Stimulated activated CD4-positive, alpha-beta T cell treated with anti-CD3 and anti-CD28 coated beads, TNF-alpha, amount 100 ng/mL, for 4 hours (primary cell): ENCODE measurements at places on chromosomes 11 and 22.

GRCh38 chr11:9651481-9651880 lies 12.4 kb upstream of the SWAP70 start:
- DNase-seq: no peak

DNA sequence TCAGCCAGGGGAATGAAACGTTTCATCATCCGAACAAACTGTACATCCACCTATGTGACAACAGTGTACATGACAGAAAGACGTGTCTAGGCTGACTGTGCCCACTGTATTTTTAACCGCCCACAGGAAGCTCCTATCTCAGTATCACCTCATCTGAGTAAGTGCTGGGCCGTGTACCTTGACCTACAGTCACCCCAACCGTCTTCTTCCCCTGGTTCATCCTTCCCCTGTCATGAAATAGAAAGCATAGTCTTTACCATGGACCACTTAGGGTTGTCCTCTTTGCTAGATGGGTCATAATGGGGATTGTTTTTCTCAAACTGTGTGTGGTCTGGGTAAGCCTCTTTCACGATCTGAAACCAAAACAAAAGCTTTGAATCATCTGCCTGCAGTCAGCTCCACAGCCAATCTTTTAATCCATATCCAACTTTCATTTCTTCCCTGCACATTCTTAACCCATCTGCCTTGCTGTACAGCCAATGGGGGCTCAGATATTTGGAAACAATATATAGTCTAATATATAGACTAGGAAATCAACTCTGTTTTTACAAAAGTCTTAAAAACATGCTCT lies 4.2 kb downstream of the THYN1 start:
- DNase-seq: no peak

GRCh38 chr11:87666730-87667129 lies 508.5 kb downstream of the RAB38 start:
- no peak for DNase-seq

GRCh38 chr11:117930668-117931330 lies 1.6 kb upstream of the TMPRSS13 start:
- DNase-seq: no peak

DNA sequence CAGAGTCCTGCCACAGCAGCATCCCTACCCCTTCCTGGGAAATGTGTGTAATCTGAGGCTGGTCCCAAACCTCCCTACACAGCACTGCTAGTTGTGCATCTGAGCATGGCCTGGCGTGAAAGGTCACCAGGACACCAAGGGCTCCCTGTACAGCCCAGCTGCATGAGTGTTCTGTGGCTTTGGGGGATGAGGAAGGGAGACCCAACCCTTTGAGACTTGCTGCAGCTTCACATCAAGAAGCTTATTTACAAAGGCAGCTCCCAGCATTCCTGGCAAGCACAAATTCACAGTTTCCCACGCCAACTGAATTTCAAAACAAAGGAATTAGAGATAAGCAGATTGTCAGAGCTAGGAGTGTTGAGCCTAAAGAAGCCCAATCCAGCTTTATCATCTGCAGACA lies 32.2 kb downstream of the CSNK2A3 start:
- DNase-seq: no peak

- no peak for DNase-seq
Observed at GRCh38 chr11:2348986-2349385, 28.1 kb upstream of the CD81 start.

GRCh38 chr22:20159076-20159475 lies 8.2 kb upstream of the CCDC188 start:
- DNase-seq: no peak

DNA sequence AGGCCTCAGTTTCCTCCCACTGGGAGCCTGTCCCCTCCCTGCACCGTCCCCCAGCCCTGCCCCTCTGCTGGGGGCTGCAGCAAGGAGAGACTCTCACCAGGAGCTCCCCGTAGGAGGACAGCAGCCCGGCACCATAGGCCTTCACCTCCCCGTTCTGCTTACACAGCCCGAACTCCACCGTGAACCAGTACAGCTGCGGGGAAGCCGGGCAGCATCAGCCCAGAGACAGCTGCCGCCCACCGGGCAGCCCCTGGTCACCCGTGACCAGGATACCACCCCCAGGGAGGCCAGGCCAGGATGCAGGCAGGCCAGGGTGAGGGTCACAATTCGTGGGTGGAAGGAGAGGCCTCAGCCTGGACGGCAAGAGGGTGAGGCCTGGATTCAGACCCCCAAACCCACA lies 4.6 kb upstream of the INS start:
- no peak for DNase-seq

- no peak for DNase-seq
Observed at GRCh38 chr22:32776802-32777201, 24.7 kb upstream of the TIMP3 start.

DNA sequence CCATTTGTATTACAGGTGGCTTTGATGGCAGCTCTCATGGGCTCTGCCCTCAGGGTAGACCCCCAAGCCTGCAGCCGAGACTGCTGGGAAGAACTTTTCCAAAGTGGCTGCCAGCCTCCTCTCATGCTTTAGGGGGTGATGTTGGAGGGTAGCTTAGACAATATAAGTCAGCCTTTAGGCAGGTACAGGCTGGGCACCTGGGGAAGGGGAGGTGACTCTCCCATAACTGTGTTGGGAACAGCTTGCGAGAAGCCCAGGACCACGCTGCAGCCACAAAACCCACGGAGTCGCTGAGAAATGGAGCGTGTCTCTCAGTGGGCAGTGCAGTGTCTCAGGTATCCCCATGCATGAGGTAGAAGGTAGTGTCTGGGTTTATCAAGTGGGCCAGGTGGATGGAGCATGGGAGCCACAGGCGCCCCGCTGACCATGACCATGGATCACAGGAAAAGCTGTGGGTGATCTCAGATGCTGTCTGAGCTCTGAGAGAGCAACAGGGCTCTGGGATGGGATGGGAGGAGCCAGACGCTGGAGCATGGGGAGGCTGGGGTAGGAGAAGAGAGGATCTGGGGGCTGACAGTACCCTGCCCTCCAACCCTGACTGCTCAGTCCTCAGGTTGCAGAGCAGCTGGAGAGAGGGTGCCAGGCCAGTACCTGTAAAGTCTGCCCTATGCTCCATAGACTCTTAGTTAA lies 115.2 kb downstream of the FEZ1 start:
- DNase-seq: no peak

DNA sequence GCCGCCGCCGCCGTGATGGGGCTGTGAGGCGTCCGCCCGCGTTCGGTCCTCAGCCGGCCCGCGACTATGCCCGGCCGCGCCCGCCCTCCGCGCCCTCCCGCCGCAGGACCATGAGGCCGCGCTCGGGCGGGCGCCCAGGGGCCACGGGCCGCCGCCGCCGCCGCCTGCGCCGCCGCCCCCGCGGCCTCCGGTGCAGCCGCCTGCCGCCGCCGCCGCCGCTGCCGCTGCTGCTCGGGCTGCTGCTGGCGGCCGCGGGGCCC lies 215 bp downstream of the ZNRF3 start:
- no peak for DNase-seq

GRCh38 chr11:11346303-11346702 lies 6.7 kb downstream of the CSNK2A3 start:
- DNase-seq: no peak

DNA sequence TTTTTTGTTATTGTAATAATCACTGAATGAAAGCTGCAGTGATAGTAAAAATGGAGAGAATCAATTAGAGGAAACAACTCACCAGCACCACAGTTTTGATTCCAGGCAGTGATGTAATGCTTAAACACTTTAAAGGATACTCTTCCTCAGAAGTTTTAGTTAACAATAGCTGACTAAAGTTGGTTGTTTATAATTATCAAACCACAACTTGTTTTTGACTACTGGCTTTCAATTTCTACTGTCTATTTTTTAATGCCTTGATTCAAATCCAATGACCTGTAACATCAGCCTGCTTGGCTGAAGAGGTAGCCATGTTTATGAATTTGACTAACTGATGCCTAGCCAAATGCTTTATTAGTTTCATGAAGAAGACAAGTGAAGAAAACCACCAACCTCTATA lies 18.2 kb upstream of the CASP12 start:
- DNase-seq: no peak

DNA sequence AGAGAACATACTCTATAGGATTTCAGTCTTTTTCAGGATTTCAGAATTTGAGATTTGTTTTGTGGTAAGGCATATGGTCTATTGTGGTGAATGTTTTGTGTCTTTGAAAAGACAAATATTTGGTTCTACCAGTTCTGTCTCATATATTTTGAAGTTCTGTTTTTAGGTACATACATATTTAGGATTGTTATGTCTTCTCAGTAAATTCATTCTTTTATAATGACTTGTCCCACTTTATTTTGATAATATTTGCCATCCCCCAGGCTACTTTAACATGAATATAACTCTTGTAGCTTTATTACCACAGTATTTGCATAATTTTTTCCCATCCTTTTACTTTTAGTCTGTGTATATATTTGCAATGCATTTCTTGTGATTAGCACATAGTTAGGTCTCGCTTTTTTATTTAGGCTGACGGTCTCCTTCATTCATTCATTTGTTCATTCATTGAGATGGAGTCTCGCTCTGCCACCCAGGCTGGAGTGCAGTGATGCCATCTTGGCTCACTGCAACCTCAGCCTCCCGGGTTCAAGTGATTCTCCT lies 32.1 kb downstream of the MTMR3 start:
- DNase-seq: no peak

- no peak for DNase-seq
Observed at GRCh38 chr11:66107600-66108510, 37.8 kb downstream of the PACS1 start.

DNA sequence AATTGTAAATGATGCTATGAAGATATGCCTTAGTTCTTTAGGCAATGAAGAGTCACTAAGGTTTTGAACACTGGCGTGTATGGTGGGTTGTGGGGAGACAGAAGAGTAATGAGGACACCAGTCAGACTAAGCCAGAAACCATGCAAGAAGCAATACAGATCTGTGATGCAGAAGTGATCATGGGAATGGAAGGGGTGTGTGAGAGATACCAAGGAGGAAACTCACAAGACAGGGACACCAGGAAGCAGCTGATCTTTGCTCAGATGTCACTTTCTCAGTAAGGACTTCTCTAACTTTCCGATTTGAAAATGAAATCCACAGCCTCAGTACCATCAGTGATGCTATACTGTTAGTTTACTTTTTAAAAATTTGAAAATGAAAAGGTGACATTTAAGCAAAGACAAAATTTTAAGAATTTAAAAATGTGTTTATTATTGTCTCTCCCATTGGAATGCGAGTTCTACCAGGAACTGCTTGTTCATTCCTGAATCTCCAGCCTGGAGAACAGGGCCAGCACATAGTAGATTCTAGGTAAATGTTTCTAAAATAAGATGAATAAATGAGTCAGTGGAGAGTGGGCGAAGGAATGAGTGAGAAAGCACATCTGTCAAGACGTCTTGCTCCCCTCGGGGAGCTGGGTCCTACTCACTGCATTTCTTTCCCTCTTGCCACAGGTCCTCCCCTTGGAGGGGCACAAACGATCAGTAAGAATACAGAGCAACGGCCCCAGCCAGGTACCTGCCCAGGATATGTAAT lies 60.4 kb downstream of the KCNJ1 start:
- DNase-seq: no peak
